Activated CD4-positive, alpha-beta T cell treated with anti-CD3 and anti-CD28 coated beads, Interleukin-2, amount 10 ng/mL, durations not matched to agents 7 days and 5 days (primary cell): ENCODE measurements at places on chromosomes 4 and X. TPM values are rescaled to one million over a fixed set of nuclear protein-coding genes. Genes with fewer than 3 reads are reported as not detected.

DNA sequence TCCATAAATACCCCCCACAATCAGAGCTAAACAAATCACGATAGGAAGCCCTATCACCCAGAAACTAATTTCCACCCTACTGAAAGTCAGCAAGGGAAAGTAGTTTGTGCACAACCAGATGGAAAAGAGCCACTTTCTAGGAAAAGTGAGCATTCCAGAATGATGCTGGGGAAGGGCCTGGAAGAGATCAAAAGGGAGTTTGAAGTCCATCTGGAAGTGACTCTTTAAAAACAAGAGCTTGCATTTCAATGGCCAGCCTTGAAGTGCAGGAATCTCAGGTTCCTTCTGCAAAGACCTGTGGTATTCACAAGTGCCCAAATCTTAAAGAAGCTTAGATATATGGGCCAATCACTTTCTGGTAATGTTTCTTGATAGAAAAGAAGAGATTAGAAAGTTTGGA is 97.0 kb upstream of the LDB2 start:
- no peaks in the 10 kb centered on the region for H3K4me1 ChIP-seq
- no peak overlapping the region for H3K27ac ChIP-seq
- no peaks in the 10 kb centered on the region for H3K27me3 ChIP-seq
- DNase-seq: no peak

DNA sequence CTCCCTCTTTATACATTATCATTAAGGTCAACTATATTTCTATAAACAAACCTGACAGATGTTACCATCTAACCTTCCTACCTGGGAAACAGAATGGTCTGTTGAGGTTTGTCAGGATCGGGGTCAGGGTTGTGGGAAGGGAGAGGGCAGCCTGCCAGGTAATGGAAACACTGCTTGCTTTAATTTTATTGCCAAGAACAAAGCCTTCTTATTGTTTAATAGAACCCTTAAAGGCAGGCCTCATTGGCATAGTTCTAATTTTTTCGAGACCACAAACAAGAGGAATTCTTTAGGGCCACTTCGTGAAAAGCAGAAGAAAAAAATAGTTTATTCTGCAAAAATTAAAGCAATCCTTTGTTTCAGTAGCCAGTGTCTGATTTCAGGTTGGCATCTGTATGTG is 113.2 kb downstream of the MID1 start:
- H3K36me3 ChIP-seq: no peaks in the 10 kb centered on the region
- no peaks in the 10 kb centered on the region for H3K4me1 ChIP-seq
- no peak overlapping the region for H3K27ac ChIP-seq
- no peaks in the 10 kb centered on the region for H3K27me3 ChIP-seq
- no peak overlapping the region for H3K4me3 ChIP-seq

- H3K27me3 ChIP-seq: peaks cover 5% of the 10 kb centered on the region
- no peak overlapping the region for H3K27ac ChIP-seq
- no peaks in the 10 kb centered on the region for H3K36me3 ChIP-seq
These were observed 44.8 kb upstream of the PRSS12 start for GRCh38 chr4:118397623-118397979.

DNA sequence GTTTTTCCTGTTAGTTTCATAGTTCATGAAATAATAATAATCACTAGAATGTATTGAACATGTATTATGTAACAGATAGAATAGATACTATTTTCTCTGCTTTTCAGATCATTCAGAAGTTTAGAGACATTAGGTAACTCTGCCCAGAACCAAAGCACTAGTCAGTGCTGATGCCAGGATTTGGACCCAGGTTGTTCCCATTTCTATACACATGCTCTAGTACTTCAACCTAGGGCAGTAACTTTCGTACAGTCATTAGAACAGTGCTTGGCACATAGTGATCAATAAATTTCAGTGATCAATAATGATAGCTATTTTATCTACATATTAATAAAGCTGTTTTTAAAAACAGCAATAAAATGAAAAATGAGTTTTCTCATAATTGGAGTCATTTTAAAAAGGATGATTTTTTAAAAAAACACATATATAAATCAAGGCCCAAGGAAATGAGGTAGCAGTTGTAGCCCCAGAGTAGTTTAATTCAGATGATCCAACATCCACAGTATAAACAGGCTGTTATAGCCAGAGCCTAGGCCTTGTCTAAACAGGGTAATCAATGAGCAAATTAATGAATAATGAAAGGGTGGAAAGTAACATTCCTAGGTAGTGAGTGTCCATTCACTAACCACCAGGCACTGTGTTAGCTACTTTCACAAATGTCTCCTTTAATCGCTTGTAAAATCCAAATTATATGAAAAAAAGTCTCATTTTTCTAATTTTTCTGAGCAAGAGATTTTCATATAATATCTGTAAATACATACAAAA is 25.6 kb downstream of the TXK start:
- no peak overlapping the region for H3K27ac ChIP-seq
- H3K36me3 ChIP-seq: peaks cover 54% of the 10 kb centered on the region
- DNase-seq: no peak
- H3K27me3 ChIP-seq: no peaks in the 10 kb centered on the region

- H3K27ac ChIP-seq: no peak overlapping the region
- H3K4me3 ChIP-seq: no peak overlapping the region
- no peak for DNase-seq
- peaks cover 68% of the 10 kb centered on the region for H3K27me3 ChIP-seq
- H3K4me1 ChIP-seq: peaks cover 20% of the 10 kb centered on the region
These were observed 10.1 kb downstream of the GSX2 start for GRCh38 chr4:54110019-54110416.

DNA sequence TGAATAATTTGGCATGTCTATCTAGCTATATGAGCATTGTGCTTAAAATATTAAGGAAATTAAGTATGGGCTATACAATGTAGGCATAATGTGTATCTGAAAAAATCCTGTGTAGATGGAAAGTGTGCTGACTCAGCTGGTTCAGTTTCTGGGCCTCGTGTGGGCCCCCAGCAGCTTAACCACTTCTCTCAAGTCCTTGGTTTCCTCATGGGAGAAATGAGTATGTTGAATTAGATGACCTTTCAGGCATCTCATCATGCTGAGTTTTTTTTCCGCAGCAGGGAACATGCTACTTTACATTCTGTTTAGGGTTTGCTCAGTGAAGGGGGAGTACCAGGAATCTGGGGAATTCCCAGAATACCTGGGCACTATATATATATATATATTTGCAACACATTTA is 30.5 kb downstream of the RHOH start:
- peaks cover 80% of the 10 kb centered on the region for H3K36me3 ChIP-seq
- H3K27me3 ChIP-seq: no peaks in the 10 kb centered on the region
- peak overlapping the region; percentile 52 for H3K4me3 ChIP-seq
- peak; percentile 51 for DNase-seq
- peaks cover 91% of the 10 kb centered on the region for H3K4me1 ChIP-seq
- H3K27ac ChIP-seq: peak overlapping the region; percentile 85

GRCh38 chrX:94123062-94123461 is 449.1 kb downstream of the FAM133A start:
- no peaks in the 10 kb centered on the region for H3K27me3 ChIP-seq
- no peak for DNase-seq
- no peak overlapping the region for H3K27ac ChIP-seq
- H3K36me3 ChIP-seq: no peaks in the 10 kb centered on the region
- H3K4me1 ChIP-seq: no peaks in the 10 kb centered on the region

DNA sequence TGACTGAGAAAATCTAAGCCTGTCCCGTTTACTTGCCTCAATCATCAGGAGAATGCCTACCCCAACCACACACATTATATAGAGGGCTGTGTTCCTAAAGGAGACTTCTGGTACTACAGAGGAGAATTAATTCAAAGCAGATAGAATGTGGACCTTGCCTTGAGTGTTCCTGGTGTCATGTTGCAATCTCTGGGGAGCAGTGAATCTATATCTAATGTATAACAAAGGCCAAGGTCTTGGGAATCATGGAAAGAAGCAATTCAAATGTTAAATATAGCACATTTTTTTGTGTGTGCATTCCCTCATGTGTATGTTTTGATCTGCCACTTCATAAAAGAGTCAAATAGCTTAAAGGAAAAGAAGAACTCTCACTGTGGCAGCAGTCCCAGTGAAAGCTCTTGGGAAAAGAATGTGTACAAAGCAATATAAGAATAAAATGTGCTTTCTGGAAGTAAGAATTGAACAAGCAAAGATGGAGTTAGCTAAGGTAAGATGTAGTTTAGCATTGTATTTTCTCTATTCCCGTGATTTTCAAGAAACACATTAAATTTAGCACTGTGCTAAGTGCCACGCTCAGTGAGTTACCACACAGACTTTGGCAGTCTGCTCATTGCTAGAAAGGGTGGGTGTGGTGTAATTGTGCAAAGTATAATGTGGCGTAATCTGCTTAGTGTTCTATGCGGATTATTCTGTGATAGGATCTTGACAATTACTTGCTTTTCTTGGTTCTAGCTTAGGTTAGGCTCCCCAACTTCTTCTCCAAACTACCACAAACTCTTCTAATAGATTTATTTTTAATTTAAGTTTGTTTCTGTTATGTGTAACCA is 13.7 kb downstream of the ADH6 start:
- H3K27ac ChIP-seq: no peak overlapping the region
- H3K36me3 ChIP-seq: no peaks in the 10 kb centered on the region
- H3K4me1 ChIP-seq: no peaks in the 10 kb centered on the region
- no peak for DNase-seq
- no peak overlapping the region for H3K4me3 ChIP-seq
- no peaks in the 10 kb centered on the region for H3K27me3 ChIP-seq

DNA sequence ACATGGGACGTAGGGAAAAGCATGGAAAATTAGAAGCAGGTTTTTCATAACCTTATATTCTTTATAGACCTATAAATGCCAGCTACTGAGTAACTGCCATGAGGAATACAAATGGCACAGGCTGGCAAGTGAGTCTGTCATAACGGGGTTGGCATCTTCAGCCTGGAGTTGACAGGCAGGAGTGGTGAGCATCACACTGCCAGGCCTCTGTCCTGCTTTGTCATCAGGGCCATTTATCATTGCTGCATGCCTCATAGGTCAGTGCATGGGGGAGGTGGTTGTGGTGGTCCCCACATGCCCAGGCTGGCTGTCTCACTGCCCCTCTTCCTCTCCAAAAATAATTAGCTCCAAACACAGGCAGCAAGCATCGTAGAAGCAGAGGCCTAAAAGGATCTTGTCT is 72.5 kb downstream of the LNX1 start:
- H3K4me3 ChIP-seq: no peak overlapping the region
- no peaks in the 10 kb centered on the region for H3K4me1 ChIP-seq
- H3K27me3 ChIP-seq: peaks cover 11% of the 10 kb centered on the region
- no peaks in the 10 kb centered on the region for H3K36me3 ChIP-seq
- no peak overlapping the region for H3K27ac ChIP-seq
- DNase-seq: no peak

KIF4A gene
- total RNA-seq: 40.5 TPM

PDZD4 gene
- 0.60 TPM for total RNA-seq

FGF5 gene
- not detected for total RNA-seq

NIPAL1 gene
- total RNA-seq: 0.57 TPM
